ENCODE measurements at places on chromosomes 4 and X.

DNA sequence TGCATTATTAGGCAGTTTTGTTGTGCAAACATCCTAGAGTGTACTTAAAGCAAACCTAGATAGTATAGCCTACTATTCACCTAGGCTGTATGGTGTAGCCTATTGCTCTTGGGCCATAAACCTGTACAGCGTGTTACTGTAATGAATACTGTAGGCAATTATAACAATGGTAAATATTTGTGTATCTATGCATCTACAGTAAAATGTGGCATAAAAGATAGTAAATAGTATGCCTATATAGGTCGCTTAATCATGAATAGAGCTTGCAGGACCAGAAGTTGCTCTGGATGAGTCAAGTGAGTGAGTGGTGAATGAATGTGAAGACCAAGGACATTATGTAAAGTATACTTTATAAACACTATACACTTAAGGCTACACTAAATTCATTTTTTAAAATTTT, 16.6 kb downstream of the USO1 start:
- no peak for DNase-seq

- no peak for DNase-seq
These were observed 152.8 kb upstream of the CXorf51A start for GRCh38 chrX:146967306-146967705.

DNA sequence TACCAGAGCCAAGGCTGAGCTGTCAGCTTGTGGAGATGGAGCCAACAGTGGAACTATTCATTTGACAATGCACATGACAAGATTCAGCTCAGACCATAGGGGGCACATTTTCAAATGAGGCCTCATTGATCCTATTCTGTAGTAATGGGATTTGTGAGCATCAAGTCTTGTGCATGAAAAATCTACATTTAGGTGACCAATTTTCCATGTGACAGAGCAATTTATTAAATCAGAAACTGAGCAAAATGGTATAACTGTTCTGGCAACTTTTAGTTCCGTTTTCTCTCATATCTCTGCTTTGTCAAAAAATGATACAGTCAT, 108.5 kb upstream of the PCDH18 start:
- DNase-seq: no peak

- no peak for DNase-seq
These were observed 529.4 kb upstream of the AMOT start for GRCh38 chrX:113370006-113370405.

DNA sequence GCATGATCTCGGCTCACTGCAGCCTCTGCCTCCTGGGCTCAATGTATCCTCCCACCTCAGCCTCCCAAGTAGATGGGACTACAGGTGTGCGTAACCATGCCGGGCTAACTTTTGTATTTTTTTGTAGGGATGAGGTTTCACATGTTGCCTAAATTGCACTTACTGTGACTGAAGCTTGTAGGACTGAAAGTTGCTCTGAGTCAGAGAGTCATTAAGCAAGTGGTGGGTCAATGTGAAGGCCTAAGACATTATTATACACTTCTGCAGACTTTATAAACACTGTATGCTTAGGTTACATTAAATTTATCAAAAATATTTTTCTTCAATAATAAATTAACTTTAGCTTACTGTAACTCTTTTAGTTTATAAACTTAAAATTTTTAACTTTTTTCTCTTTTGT, 170.2 kb downstream of the FAT4 start:
- DNase-seq: no peak

GRCh38 chrX:102650903-102651241, 411 bp upstream of the GPRASP1 start:
- no peak for DNase-seq

DNA sequence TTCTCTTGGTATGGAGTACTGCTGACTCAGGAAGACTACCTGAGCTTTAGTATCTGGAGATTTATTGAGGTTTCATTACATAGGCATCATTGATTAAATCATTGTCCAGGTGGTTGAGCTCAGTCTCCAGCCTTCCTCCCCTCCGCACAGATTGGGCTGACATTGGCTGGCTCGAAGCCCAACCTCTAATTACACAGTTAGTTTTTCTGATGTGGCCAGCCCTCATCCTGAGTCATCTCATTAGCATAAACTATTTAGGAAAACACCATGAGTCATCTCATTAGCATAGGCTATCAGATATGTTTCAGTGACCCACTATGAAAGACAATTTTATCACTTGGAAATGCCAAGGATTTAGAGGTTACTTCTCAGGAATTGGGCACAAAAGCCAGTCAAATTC, 93.9 kb upstream of the ANKRD50 start:
- no peak for DNase-seq

DNA sequence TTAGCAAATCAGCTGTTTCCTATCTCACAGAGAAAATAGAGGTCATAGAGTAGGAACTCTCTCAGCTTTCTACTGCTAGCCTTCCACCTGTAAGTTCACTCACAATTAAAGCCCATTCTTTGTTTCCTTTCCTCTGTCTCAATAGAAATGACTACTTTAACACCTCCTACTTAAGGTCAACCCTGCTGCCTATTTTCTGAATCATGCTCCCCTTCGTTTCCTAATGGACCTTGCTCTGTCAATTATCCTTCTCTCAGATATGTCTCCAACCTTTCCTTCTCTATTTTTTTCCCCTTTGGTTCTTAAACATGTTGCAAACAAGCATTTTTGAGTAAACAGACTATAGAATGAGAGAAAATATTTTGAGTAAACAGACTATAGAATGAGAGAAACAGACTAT, 5.1 kb upstream of the PAQR3 start:
- no peak for DNase-seq

DNA sequence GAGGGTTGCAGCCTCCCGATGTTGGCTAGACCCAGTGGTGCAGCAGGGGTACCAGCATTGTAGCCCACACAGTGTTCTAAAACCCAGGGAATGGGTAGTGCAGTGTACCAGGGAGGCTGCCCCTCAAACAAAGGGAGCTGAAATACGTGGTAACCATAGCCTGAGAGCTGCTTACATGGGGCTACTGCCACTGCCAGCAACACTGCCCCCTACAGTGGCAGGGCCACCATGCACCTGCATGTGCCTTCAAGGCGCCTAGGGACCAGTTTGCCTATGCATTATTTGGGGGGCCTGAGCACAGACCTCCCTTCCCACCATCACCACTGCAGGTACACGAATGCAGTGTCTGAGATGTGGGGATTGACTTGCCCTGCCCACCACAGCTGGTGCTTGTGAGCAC, 21.0 kb upstream of the BMP15 start:
- DNase-seq: no peak

DNA sequence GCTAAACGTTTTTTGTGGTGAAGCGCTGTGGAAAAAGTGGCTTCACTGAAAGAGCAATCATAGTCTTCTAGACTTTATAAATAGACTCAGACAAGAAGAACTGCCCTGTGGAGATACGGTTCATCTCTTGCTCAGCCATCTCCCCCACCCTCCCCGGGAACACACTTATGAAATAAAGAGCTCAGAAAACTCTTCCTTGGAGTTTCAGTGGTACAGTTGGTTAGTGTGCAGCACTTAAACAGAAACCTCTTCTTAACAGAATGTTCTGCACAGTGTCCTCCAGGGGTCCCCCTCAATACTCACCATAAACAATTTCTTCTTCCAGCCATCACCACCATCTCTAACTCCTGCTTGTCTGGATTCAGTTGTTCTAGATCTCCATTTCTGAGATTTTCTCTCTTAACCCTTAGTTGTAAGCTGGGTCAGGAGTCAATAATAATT, 313.0 kb downstream of the ARHGAP10 start:
- DNase-seq: no peak

DNA sequence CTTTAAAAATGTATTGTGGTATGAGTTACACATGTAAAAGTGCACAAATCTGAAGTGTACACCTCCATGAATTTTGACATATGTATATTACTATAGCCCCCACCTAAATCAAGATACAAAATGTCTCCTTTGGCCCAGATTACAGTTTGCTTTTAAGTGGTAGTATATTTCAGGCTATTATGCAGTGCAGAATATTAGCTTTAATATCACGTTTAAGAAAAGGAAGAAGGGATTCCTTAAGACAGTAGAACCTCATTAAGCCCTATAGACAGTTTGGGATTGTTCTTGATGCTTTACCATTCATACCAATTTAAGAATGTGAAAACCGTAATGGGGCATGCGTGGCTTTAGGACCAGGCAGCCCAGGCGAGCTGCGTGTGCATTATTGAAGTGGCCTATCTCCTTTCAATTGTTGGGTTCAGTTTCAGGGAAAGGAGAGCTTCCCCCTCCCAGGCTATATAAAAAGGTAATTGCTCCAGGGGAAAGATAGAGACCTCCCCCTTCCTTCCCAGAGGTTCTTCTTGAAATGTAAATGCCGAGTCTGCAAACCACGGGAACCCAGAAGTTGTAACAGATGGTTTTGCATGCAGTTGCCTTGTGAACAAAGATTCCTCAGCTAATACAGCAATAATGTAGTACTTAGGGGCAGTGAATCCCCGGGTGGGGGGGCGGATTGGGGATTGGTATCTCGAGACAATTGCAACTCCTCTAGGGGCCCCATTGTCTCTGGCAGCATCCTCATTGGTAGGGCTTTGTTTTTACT, 106.1 kb downstream of the UCHL1 start:
- no peak for DNase-seq

DNA sequence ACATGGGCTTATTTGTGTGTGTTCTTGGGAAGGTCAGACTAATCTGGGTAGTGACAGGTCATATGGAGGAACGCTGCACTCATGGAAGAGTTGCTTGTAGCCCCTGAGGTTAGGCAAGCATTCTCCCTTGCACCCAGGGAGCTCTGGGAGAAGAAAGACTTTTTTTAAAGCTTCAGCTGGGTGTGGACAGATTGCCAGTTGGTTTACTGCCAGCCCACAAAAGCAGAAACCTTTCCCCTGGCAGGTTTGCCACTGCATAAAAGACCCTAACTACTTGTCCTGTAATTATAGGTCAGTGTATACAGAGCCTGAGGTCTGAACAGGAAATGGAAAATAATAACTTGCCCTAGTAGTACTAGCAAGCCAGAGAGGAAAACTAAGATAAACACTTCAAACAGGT, 7.4 kb upstream of the NFKB1 start:
- DNase-seq: no peak

DNA sequence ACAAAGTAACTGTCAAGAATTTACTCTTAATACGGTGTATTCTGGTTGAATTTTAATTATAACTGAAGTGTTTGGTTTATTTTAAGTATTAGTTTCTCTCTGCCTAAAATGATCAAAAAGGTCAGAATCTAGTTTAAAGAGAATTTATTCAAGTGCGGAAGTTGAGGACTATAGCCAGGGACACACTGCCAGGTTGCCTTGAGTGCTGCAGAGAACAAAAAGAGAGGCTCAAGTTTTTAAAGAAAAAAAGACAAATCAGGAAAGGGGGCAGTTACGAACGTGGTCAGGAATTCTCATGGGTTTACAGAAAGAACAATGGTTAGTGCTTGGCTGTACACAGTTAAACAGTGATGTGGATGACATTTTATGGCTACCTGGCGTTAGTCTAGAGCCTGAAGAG, 81.3 kb downstream of the SNX25 start:
- DNase-seq: no peak

DNA sequence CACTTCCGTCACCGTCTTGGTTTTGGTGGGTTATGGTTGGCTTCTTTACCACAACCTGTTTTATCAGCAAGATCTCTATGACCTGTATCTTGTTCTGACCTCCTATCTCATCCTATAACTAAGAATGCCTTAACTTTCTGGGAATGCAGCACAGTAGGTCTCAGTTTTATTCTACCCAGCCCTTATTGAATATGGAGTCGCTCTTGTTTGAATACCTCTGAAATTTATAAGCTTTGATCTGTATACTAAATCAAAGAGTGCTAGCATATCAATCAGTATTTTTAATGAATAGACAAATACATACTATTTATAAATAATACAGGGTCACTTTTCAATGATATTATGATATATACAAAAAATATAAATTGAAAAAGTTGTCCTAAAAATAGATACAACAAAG, 690.0 kb downstream of the TRAM1L1 start:
- no peak for DNase-seq

DNA sequence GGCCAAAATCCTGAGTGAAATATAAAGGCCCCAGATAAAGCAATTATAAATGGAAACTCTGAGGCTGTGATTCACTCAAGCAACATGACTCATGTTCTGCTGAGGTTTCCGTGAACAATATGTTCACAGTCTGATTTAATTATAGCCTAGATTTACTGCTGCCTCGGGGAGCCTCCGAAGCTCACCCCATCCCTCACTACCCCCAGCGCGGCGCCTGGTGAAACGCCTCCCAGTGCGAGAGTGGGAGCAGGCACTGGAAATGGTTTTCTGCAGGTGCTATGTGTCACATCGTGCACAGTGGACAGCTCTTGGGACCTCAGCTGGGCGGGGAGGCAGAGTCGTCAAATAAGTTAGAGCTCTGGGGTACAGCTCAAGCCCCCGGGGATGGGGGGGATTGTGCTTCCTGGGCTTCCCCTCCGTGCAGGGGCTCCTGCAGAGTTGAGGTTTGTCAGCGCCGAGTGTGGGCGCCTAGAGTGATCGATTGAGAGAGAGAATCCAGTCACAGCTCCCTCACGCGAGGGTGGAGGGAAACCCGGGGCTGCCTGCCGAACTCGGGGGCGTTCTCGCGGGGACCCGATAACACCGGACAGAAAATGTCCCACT, 110.6 kb downstream of the PHKA2 start:
- DNase-seq: no peak

GRCh38 chr4:110668463-110669235, 45.8 kb upstream of the PITX2 start:
- DNase-seq: no peak

DNA sequence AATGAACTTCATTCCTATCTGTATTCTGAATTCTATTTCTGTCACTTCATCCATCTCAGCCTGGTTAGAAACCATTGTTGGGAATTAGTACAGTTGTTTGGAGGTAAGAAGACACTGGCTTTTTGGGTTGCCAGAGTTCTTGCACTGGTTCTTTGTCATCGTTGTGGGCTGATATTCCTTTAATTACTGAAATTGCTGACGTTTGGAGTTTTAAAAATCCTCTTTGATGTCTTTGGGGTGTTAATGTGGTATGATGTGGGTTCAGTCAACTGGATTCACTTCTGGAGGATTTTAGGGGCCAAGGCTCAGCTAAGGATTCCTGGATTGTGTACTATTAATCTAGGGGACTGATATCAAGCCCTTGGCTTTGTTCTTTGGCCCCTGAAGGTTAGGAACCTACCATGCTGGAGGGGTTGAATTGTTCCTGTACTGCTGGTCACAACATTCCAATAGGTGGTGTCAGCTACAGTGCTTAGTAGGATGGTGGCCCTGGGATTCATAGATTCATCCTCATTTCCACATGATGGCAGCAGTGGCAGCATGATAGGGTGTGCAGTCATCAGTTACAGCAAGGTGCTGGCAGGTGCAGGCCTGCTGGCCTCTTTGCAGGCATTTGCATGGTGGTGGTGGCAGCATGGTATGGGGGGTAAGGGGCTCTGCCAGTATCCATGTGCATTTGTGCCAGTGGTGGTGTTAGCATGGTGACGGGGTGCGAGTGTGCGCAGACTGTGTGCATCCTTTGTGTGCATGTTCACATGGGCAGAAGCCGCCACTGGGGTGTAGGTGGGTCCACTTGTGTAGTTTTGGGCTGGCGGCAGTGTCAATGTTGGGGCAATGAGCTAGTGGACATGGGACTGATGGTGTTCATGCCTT, 301.3 kb downstream of the TEX13C start:
- no peak for DNase-seq

DNA sequence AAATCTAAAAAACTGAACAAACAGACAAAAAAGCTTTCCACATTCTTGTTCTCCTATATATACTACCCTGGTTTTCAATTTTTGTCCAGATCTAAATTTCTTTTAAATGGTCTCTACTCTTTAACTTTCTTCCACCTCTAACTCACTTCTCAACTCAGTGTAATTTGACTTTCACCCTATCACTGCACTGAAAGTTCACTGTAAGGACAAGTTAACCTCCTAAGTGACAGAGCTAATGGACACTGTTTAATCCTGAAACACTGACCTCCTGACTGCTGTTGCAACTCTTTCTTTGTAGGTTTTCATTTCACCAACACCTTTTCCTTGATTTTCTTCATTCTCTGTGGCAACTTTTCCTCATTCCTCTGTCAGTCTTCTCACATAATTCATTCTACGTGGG, 50.0 kb downstream of the ATOH1 start:
- DNase-seq: no peak

All from NCI-H1694 treated with DMSO at 0.1 percent for 48 hours (cell line).